Activated CD4-positive, alpha-beta T cell treated with anti-CD3 and anti-CD28 coated beads, Interleukin-2, amount 50 U/mL, for 4 hours (primary cell): ENCODE measurements at places on chromosomes 2 and 18.

GRCh38 chr2:2033691-2034090 is 289.4 kb upstream of the PXDN start:
- DNase-seq: no peak

GRCh38 chr18:37654034-37654433 is 88.4 kb upstream of the CELF4 start:
- DNase-seq: no peak

DNA sequence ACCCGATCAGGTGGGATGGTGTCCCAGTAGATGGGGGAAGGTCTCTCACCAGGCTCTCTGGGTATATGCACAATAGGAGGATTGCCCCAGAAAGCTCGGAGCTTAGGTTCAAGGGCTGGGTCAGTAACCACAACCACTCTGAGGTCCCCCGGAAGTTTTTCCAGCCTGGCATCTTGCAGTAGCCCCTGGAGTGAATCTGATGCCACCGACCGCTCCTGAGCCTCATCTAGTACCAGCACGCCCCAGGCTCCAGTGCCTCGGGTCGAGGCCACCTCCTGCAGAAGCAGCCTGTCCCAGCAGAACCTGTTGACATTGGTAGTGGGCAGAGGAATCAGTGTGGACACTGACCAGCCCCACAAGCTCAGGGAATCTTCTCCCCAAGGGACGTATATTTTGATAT is 2.0 kb downstream of the DQX1 start:
- no peak for DNase-seq

- no peak for DNase-seq
Observed at GRCh38 chr2:56680971-56681631, 497.3 kb downstream of the CCDC85A start.

GRCh38 chr2:11976073-11976472 is 229.6 kb downstream of the LPIN1 start:
- DNase-seq: no peak

DNA sequence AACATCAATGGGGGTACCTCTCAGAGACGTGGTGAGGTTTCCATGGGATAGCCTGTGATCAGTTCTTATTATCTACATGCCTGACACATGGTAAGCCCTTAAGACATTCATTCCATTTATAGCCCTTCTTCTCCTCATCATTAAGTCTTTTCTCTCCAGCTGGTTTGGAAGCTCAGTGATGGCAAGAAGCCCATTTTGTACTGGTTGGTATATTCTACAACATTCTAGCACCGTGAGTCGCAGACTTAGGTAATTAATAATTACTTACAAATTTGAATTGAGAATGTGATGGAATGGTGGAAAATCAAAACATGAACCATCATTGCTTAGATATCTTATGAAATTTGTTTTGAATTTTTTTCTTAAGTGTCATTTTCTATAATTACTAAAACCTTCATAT is 472.6 kb downstream of the DLGAP1 start:
- DNase-seq: no peak

DNA sequence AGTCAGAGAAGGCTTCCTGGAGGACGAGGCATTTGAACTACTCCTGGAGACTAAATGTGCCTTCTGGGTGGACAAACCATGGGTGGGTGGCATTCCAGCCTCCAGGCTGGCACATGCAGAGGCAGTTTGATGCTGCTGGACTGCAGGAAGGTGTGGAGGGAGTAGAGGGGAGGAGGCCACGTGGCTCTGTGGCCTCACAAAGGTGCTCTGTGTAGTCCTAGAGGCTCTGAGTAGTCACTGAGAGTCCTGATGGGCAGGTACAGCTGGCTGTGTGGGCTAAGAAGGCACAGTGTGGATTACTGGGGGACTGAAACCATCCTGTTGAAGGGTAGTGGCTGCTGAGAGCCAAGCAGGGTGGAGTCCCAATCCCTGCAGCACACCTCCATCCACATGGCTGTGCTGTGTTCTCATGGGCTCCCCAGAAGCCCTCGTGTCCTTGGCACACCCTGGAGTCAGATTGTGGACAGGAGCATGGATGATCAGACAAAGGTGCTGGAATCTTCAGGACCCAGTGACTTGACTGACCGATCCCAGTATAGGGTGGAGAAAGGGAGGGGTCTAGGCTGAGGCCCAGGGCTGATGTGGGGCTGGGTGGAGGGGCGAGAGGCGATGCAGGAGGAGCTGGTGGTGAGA is 87.4 kb upstream of the HS6ST1 start:
- no peak for DNase-seq

DNA sequence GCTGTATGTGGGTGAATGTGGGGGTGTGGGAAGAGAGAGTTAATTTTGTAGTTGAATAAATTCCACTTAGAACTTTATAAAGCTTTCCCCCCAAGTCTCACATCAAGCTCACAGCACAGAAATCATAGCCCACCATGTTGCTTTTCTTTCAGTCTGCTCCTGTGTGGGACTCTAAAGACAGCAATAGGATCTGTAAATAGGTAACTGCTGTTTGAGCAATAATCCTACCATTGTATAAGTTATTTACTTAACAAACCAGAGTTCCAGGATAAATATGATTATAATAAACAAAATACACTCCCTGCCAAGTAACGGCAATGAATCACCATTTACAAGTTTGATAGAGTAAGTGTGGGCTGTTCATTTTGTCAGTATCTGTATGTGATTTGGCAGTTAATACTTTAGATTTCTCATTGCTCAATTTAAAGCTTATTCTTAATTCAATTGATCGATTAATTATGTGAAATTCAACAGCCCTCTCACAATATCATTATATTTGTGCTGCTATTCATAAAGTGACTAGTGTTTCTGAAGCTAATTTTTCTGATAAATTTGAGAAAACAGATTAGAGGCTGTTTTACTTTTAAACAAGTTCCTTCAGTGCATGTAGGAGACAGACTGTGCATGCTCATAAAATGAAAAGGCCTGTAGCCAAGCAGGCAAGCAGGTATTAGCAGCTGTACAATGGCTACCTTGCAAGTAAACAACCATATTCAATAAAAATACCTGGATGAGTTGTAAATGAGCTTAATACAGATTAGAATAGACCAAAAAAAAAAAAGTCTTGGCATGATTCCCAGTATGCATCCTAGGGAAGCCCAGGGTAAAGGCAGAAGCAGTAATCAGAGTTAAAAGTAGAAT is 142.7 kb downstream of the PDE11A start:
- DNase-seq: no peak

DNA sequence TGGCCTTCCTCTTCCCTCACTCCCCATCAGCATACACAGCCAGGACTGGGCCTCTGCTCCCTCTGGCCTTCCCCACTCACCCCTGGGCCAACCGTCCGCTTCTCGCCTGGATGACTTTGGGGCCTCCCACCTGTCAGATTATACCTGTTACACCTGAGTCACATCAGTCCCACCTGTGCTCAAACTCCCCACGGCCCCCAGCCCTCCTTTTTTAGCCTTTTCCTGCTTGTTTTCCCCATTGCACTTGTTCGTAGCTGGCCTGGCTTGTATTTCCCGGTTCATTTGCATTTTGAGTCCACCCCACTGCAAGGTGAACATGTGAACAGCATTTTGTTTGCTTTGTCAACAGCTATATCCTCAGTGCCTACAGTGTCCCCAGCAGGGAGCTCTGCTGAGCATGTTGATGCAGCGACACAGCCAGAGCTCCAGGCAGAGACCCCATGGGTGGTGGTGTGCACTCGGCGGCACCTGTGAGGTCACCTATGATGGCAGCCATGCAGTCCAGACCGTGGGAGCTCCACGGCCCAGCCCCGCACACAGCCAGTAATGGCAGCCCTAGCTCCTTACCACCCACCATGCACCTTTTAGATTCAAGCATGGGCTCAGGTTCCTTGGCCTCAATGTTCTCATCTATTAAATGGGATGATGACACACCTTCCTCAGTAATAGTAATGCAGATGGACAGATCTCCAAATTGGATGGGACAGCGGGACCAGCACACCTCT is 276.4 kb upstream of the HS6ST1 start:
- DNase-seq: no peak

GRCh38 chr18:75966431-75966830 is 528.6 kb downstream of the ZNF516 start:
- DNase-seq: no peak

DNA sequence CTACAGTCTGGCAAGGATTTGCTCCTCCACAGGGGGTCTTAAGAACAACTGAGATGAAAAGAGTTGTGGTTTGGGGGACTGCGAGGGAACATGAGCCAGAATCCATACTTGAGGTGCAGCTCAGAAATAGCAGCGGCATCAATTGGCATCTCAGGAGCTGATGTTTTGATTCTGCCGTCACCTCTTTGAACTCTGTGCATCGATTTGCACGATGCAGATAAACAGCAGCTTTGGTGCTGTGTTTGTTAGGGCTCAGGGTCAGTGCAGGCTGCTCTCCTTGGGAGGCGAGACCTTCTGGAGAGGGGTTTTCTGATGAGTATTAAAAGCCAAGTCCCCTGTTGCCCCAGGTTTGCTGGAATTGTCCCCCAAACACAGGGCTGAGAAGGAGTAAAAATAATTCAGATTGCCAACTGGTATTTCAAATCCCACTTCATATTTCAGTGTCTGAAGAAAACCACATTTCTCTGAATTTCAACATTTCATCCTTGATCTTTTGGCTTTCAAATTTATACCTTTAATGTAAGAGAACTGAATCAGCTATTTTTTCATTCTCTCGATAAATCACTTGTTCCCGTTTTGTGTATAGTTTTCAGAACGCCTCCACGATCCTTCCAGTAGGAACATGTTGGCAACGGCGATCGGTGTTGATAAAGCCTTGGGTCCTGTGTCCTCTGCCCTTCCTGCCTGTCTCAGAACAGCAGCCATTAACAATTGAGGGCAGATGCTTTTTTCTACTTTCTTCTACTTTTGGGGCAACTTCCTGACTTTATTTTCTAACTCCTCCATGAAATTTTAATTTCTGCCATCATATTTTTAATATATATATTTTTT is 65.0 kb downstream of the RAB31 start:
- DNase-seq: no peak

DNA sequence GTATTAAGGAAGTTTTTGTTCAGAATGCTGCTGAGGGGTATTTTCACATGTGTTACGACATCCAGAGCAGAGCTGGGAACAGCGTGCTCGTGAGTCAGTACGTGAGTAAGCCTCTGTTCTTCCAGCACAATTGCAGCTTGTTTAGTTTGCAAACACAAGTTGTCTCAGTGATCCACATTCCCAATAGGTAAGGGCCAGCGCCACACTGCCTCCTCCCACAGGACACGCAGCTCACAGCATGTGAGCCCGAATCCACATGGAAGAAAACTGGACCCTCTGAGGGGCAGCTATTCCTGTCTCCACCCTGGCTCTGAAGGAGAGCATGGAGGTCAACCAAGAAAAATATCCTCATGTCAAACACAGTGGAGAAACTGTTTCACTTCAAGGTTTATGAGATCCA is 173.9 kb upstream of the PID1 start:
- DNase-seq: no peak
